ENCODE measurements at places on chromosomes 3 and 15.

- no peak for DNase-seq
Observed at GRCh38 chr3:128424508-128425069, 42.1 kb downstream of the DNAJB8 start.

DNA sequence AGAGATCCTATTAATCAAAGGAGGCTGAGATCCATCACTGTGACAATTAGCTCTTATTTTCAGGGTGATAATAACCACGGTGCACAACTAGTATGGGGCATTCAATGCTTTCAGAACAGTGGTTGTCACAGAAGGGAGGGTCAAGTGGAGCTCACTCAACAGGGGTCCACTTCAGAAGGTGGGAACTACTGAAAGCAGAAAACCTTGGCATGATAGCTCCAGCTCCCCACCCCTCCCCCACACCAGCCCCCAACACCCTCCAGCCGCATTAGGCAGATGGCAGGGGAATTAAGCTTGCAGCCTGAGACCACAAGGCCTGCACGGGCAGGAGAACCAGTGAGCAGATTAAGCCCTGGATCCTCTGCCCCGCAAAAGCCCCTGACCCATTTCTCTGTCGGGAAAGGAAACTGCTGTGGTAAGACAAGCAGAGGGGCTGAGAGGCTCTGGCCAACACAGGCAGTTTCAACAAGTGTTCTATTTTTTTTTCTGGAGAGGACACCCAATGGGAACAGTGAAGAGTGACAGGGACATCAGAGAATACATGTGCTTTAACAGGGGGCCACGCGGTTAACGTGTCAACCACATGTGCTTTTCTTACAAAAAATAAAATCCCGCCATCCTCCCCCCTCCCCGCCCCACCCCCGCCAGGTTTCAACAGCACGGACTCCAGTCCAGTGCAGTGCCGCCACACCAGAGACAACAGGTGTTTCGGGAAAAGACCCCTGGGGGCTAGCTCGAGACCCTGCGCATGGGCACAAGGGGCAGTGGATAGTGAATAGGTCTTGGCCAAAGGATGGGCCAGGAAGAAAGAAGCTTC lies 997 bp downstream of the FYCO1 start:
- DNase-seq: peak; percentile 18

DNA sequence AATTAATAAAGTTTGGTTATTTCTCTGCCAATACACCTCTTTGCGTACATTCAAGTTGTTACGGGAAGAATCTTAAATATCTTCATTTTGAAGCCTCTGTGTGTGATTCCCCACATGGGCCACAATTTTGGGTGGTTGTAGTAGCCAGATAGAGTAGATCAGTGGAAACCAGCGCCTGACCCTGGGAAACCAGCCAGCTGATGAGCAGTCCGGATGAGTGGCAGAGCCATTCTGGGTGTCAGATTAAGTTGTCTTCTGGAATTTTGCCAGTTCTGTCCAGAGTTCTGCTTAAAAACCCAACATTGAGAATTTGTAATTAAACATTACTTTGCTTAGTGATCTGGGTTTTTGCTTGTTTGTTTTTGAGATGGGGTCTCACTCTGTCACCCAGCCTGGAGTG lies 49.7 kb downstream of the MRPS25 start:
- DNase-seq: no peak

DNA sequence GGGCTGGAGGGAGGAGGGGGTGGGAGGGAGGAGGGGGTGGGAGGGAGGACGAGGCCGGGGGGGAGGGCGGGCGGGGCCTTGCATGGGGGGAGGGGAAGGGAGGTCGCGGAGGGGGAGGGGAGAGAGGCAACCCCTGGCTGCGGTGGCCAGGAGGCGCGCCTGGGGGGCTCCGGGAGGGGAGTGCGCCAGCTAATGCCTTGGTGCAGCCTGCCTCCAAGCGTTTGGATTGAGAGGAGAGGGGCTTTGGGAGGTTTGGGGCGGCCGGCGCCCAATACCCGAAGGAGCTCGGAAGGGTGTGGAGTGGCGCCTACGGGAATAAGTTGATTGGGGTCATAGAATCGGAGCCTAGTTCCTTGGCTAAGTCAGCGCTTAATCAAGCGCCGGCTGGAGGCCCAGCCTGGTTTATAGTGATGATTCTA lies 557 bp downstream of the TFG start:
- peak; percentile 18 for DNase-seq

DNA sequence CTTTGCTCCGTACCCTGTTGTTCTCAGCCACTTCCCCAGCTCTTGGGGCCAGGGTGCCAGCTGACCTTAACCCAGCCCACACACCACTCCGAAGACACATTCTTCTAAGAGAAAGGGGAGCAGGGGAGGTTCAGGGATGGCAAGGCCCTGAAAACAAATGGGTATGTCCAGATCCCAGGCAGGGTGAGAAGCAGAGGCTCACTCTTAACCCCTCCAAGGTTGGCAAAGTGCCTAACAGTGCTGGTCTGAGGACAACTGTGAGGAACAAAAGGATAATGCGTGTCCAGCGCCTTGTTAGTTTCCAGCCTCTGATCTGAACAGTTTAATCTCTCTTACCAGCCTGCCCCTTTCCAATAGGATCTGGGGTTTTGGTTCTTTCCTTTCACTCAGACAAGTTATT lies 1.5 kb downstream of the TMEM44 start:
- DNase-seq: no peak

DNA sequence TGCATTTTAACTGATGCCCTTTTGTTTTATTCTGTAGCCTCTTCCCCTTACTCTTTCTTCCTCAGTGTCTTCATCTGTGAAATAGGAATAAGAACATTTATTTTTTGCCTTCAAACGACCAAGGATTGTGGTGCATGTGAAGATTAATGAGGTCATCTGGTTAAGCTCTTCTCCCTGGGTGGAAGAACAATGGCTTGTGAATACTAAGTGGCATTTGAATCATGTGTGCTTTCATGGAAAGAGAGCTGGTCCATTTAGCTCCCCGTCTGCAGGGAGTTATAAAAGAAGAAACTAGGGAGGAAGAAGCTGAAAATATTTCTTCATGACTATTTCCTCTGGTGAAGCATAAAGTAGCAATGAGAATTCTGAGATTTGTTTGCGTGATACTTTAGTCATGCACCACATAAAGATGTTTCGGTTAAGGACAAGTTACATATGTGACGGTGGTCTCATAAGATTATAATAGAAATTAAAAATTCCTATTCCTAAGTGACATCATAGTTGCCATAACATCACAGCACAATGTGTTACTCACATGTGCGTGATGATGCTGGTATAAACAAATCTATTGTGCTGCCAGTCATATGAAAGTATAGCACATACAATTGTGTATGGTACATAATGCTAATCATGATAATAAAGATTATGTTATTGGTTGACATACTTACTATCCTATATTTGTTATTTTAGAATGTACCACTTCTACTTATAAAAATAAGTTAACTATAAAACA lies 374.3 kb downstream of the RBMS3 start:
- no peak for DNase-seq

- DNase-seq: peak; percentile 15
Observed at GRCh38 chr3:58688574-58688973, 22.0 kb upstream of the FAM3D start.

DNA sequence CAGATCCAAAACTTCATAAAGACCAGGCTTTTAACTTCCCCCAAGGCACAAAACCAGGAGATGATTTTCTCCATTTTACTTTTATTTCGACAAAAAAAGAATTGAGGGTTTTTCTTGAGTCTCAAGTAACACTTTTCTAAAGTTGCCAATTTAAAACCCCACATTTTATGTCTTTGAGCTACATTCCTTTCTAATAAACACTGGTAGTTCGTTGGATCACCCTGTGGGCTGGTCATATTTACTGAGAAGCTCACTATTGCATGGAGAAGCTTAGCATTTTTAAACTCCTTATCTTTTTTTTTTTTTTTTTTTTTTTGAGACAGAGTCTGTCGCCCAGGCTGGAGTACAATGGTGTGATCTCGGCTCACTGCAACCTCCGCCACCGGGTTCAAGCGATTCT lies 255.1 kb upstream of the TPM1 start:
- DNase-seq: no peak

DNA sequence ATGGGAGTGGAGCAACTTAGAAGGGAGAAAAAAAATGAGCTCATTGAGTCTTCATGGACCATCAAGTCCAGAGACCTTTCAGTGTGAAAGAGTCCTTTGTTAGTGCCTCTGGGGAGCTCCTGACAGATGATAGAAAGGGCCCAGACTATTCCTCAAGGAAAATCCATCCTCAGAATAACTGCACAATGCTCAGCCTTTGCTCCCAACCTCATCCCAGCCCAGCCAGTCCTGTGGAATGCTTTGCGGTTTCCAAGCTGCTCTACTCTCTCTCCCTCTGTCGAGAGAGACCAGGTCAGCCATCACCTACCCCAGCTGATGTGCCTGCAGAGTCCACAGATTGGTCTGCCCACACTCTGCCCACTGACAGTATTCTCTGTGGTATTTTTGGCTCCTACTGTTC lies 406.2 kb downstream of the MFSD1 start:
- DNase-seq: no peak

DNA sequence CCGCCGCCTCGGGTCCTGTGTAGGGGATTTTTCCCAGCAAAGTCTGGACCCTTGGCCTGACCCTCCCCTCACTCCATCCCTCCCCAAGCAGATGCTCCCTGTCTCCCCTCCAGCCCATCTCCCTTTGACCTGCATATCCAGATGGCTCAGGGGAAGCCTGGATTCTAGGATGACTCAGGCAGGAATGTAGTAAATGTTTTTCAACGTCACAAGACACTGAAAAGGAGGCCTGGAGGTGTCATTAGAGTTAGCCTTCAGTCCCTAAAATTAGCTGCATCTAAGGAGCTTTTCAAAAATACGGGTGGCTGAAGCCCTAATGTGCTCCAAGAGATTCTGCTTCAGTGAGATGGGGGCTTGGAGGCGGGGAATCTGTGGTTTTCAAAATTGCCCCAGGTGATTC lies 7.2 kb downstream of the ACAN start:
- no peak for DNase-seq

GRCh38 chr3:126896067-126896441 lies 86.9 kb upstream of the PLXNA1 start:
- DNase-seq: no peak
